ENCODE measurements at places on chromosomes 1 and 21. TPM values are rescaled to one million over a fixed set of nuclear protein-coding genes. Genes with fewer than 3 reads are reported as not detected.

DNA sequence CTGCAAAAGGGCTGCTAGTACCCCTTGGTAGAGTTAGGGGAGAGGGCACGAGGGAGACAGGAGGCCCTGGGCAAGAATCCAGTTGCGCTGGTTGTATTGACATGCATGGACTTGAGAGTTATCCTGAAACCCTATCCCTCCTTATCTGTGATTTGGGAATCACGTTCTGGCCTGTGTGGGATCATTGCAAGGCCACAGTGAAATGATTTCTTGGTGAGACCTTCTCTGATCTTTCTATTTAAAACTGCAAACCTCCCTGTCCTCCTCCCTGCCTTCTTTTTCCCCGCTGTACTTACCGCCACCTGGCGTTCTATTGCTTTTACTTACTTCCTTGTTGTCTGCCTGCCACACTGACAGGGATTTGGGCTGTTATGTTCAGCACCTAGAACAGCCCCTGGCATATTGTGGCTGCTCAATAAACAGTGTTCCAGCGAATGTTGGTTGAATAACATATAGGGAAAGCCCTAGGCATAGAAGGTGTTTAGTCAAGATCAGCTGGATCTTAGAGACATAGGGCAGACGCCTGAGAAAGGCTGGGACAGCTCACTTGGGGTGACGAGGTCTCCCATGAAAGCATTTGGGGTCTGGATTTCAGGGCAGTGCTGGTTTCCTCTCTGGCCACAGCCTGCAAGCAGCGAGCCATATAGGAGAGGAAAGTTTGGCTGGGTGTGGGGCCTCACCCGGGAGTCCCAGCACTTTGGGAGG is 25.6 kb downstream of the ALPL start:
- DNase-seq: peak; percentile 38

GRCh38 chr1:46492871-46493270 is 3.2 kb downstream of the DMBX1 start:
- DNase-seq: no peak

DNA sequence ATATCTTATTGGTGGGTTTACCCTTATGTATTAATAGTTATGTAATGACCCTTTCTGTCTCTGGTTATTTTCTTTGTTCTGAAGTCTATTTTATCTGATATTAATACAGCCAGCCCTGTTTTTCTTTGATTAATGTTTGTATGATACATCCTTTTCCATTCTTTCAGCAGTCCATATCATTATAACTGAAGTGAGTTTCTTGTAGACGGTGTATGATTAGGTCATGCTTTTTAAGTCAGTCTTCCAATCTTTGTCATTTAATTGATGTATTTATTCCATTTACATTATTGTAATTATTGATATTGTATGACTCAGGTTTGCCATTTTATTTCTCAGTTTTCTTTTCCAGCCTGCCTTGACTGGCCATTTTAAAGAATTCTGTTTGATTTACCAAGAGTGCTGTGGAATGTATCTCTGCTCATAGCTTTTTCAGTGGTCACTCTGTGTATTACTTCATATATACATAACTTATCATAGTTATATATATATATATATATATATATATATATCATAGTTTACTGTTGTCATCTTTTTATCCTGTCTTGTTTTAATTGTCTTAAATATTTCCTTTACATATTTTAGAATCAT is 10.5 kb downstream of the RAB4A start:
- no peak for DNase-seq

GRCh38 chr21:38768471-38769063 is 37.2 kb upstream of the ETS2 start:
- DNase-seq: peak; percentile 96

DNA sequence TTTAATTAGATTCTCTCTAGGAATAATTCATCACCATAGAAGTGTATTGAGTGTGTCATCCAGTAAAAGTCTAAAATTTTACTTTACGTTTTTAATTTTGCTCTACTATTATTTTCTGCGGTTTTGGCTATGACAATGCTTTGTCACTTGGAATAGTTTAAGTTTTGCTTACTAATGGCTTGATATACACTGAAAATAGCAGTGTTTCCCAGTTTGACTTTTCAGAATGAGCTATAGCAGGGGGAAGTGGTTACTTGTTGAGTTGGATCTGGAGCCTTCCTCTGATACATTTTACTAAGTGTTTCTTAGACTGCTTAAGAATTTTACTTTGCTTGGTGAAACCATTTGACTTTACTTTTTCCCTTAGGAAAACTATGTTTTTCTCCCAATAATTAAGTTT is 5.0 kb downstream of the DNAJC16 start:
- DNase-seq: no peak

DNA sequence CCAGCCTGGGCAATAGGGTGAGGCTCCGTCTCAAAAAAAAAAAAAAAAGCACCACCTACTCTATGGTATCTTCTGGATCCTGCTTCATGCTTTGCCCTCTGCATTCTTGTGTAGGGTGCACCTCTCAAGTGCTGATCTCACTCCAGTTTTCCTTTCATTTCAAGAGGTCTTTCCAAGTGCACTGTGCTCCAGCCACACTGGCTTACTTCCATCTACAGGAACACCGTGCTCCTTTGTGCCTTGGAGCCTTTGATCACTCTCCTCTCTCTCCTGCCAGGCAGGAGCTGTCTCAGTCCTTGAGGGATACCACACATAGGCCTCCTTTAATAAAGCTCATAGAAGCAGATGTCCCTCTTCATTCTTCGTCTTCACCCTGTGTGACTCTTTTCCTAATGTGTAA is 55.4 kb upstream of the GREM2 start:
- DNase-seq: no peak

- DNase-seq: no peak
Measured at GRCh38 chr1:228006786-228007048, at the start of gene WNT3A. WNT3A (plus strand) TSS chr1:228006998; CDS start chr1:228007129, 131 bp downstream.

DNA sequence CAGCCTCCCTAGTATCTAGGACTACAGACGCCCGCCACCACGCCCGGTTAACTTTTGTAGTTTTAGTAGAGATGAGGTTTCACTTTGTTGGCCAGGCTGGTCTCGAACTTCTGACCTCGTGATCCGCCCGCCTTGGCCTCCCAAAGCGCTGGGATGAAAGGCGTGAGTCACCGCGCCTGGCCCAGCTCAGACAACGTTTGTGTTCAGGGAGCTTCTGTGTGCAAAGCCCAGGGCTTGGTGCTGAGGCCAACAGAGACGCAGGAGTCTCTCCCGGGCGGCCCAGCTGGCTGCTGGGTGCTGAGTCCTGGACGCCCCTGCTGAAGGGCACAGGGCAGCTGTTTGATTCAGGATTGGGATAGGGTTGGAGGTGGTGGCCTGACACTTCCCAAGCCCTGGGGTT is 3.0 kb downstream of the PRKCZ start:
- no peak for DNase-seq

- no peak for DNase-seq
Measured at GRCh38 chr1:243738020-243738419, 112.0 kb downstream of the AKT3 start.

DNA sequence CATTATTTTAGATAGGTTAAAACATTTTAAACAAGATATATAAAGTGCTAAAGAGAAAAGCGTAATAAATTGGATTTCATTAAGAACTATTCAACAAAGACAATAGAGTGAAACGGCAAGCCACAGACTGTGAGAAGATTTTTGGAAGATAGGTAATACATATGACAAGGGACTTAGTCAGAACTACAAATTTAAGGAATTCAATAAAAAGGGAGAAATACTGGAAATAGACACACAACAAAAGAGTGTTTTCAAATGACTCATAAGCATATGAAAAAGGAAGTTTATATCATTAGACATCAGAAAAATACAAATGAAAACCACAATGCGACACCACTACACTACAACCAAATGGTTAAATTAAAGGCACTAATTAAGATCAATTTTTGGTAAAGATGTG is 90.5 kb downstream of the GDAP2 start:
- DNase-seq: peak; percentile 86

DNA sequence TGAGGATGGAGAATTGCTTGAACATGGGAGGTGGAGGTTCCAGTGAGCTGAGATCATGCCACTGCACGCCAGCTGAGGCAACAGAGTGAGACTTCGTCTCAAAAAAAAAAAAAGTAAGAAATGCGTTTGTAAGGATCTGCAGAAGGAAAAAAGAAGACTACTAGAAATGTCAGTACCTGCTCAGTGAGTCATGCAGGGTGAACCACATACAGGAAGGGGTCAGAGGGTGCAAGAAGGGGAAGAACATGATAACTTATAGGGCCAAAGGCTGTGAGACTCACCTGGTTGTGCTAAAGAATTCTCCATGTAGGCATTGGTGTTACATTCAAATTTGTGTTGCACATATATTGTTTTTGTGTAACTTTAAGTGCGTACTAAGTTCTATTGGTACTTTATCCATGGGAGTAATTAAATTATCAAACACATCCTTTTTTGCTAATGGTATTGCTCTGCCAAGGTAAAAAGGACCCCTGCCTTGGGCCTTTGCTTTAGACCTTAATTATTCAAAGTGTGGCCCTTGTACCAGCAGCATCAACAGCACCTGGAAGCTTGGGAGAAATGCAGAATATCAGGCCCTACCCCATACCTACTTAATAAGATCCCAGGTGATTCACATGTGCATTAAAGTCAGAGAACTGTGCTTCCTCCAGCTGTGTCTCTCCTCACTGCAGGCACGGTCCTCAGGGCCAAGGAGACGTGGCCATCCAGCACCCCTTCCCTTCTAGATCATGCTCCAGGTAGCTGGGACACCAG is 96.4 kb upstream of the PPP2R5A start:
- no peak for DNase-seq

DNA sequence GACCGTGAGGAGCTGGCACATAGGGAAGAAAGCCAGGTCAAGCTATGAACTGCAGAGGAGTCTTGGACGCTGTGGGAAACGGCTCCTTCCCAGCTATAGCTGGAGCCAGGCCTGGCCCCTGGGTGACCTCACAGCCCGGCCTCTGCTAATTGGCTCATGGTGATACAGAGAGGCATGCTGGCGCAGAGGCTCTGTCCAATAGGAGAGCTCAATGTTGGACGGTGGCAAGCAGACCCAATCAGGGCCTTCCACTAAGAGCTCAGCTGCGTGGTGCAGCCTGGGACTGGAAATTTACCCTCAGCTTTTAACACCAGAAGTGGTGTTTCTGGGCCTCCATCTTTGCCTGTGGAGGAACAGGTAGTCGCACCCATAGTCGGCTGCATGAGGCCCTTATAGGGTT is 64.4 kb upstream of the GRHL3 start:
- no peak for DNase-seq

GRCh38 chr1:173257805-173258204 is 50.7 kb upstream of the TNFSF4 start:
- DNase-seq: peak; percentile 72

DNA sequence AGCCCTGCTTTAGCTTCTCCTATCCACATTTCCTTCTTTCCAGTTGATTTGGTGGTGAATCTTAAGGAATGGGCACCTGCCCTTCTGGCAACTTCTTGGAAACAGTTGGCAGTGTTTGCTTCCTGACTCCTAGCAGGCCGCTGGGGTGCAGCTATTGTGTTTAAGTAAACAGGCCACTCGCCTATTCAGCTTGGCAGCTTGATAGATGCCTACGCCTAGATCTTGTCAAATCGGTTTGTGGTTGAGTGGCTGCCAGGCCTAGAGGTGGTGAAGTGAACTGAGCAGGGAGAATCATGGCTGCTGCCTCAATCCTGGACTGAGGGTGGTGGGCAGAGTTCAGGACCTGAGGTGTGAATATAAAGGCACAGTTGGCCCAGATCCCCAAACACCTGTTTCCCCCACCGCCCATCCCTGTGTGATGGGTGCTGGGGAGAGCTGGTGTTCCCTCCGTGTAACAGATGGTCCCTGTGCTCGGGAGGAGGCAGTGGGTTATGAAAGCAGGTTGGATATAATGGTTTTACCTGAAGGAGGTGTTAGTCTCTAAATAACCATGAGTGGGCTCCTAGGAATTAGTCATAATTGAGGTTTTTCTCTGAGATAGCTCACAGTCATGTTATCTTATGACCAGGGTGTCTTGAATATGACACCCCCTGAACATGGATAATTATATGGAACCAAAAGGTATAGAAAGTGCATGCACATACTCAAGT is 940 bp upstream of the PLA2G2C start:
- no peak for DNase-seq

- no peak for DNase-seq
Measured at GRCh38 chr1:246338098-246338497, 169.0 kb downstream of the SMYD3 start.

- DNase-seq: no peak
Measured at GRCh38 chr1:89598450-89599331, 34.2 kb upstream of the LRRC8C start.

- DNase-seq: no peak
Measured at GRCh38 chr1:9873385-9873784, 36.7 kb downstream of the CTNNBIP1 start.

GRCh38 chr21:42586406-42586805 is 67.0 kb upstream of the PDE9A start:
- no peak for DNase-seq

Gene NFIA
- total RNA-seq: 4.6 TPM

Gene TFAP2E
- 0.41 TPM for total RNA-seq

Gene OR2L2
- not detected for total RNA-seq

Gene KRTAP8-1
- not detected for total RNA-seq

Gene SPATA21
- not detected for total RNA-seq

Gene PDC
- total RNA-seq: not detected

Gene PYHIN1
- not detected for total RNA-seq

Gene SIM2
- 9.2 TPM for total RNA-seq

Gene CHRM3
- 1.1 TPM for total RNA-seq

Gene DCST1
- total RNA-seq: not detected

Gene OR2M3
- total RNA-seq: not detected

Gene IFNGR2
- 58.9 TPM for total RNA-seq

Gene NT5C1A
- not detected for total RNA-seq

Gene HSD3B1
- total RNA-seq: 2.8 TPM
